ENCODE measurements at places on chromosomes 13 and 19. TPM values are rescaled to one million over a fixed set of nuclear protein-coding genes. Genes with fewer than 3 reads are reported as not detected.

- H3K4me1 ChIP-seq: no peaks in the 10 kb centered on the region
- H3K4me3 ChIP-seq: no peak overlapping the region
- no peak overlapping the region for H3K27ac ChIP-seq
- H3K27me3 ChIP-seq: no peaks in the 10 kb centered on the region
- no peak for DNase-seq
These were observed 40.5 kb downstream of the MIPEP start for GRCh38 chr13:23848646-23849141.

DNA sequence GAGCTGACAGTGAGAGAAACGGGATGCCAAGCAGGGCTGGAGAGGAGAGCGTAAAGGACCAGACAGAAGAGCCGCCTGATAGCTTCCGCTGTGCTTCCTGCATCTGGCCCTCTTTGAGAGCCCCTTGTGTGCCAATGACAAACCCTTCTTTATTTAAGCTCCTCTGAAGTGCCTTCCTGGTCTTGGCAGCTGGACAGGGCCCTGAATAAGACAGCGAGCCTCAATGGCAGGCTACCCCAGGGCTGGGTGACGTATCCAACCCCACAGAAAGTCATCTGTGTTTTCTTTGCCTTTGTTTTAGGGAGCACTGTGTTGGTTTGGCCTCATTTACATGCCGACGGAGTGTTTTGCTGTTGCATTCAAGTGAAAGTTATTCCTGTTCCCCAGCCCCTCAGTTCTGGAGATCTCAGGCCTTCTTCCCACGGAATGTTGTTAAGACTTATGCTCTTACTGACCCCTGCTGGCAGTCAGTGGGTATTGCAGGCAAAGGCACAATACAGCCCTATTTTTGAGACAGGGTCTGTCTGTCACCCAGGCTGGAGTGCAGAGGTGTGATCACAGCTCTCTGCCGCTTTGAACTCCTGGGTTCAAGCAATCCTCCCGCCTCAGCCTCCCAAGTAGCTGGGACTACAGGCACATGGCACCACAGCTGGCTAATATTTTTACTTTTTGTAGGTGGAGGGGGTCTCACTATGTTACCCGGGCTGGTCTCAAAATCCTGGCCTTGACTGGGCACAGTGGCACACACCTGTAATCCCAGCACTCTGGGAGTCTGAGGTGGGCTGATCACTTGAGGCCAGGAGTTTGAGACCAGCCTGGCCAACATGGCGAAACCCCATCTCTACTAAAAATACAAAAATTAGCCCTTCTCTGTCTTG is 16.8 kb downstream of the CCL25 start:
- H3K4me1 ChIP-seq: no peaks in the 10 kb centered on the region
- no peak for DNase-seq
- H3K36me3 ChIP-seq: no peaks in the 10 kb centered on the region
- H3K27ac ChIP-seq: no peak overlapping the region
- no peak overlapping the region for H3K4me3 ChIP-seq

GRCh38 chr13:36552334-36552733 is 120.0 kb downstream of the CCNA1 start:
- no peak overlapping the region for H3K4me3 ChIP-seq
- H3K27me3 ChIP-seq: no peaks in the 10 kb centered on the region
- H3K27ac ChIP-seq: no peak overlapping the region
- DNase-seq: no peak
- no peaks in the 10 kb centered on the region for H3K4me1 ChIP-seq

DNA sequence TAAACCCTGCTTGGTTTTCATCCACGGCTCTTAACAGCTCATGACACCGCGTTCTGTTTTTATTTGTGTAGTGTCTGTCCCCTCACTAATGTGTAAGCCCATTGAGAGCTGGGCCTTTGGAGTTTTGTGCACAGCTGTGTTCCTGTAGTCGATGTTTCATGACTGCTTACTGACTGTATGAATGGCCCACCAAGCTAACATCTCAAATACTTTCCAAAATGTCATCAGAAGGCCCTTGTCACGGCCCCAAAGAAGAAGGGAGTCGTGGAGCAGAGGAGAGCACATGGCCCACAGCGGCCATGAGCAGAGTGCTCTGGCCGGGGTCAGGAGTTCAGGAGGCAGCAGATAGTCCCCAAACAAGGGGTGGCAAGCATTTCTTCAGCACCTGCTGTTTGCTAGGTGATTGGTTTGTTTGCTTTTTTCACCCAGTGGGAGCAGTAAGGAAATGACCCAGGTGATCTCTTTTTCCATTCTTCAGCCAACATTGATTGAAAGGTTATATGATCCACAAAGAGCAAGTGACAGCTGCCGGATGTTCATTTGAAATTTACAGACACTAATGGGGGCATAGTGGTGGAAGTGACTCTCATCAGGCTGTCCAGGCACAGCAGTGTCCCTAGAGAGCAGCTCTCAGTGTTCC is 315.2 kb downstream of the ATP8A2 start:
- H3K36me3 ChIP-seq: no peaks in the 10 kb centered on the region
- DNase-seq: no peak
- no peaks in the 10 kb centered on the region for H3K27me3 ChIP-seq
- no peak overlapping the region for H3K27ac ChIP-seq

DNA sequence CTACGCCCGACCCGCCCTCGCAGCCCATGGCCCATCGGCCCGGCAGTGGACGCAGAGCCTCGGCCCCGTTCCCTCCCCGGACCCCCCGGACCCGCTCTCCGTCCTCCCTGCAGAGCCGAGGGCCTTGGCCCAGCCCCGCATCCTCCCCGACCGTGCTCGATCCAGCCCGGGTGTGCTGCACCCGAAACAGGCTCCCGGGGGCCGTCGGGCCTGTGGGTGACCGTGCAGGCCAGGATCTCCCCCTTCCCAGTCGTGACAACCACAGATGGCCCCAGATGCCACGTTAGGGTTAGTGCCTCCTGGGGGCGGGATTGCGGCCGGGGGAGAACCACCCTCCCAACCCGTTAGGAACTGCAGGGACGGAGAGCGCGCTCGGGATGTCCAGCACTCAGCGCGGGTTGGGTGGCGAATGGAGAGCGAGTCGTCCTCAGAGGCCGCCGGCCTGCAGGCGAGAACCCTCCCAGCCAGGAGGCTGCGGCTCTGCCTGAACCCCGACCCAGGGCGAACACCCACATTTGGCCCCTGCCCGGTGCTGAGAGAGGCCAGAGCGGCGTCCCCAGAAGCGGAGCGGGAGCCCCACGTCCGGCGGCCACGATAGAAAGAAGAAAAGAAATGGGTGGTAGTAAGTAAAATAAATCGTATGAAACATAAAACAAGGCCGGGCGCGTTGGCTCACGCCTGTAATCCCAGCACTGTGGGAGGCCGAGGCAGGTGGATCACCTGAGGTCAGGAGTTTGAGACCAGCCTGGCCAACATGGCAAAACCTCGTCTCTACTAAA is 6.7 kb upstream of the MADCAM1 start:
- peak overlapping the region; percentile 80 for H3K27ac ChIP-seq
- peaks cover 5% of the 10 kb centered on the region for H3K4me1 ChIP-seq
- H3K4me3 ChIP-seq: peak overlapping the region; percentile 60
- peak; percentile 28 for DNase-seq

DNA sequence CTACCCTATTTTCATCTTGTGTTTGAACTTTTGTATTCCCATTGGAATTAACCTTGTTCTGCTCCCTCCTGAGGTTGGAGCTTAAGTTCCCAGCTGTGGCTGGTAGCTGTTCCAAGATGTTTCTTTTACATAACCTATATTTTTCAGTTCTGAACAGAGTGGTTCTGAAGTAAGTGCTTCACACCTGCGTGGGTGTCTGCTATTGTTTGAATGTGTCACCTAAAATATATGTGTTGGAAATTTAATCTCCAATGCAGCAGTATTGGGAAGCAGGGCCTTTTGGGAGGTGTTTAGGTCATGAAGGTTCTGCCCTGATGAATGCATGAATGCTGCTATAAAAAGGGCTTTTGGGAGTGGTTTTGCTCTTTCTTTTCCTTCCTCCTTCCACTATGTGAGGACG is 123.8 kb downstream of the LACC1 start:
- H3K4me1 ChIP-seq: no peaks in the 10 kb centered on the region
- no peaks in the 10 kb centered on the region for H3K27me3 ChIP-seq
- H3K27ac ChIP-seq: no peak overlapping the region
- no peaks in the 10 kb centered on the region for H3K36me3 ChIP-seq

DNA sequence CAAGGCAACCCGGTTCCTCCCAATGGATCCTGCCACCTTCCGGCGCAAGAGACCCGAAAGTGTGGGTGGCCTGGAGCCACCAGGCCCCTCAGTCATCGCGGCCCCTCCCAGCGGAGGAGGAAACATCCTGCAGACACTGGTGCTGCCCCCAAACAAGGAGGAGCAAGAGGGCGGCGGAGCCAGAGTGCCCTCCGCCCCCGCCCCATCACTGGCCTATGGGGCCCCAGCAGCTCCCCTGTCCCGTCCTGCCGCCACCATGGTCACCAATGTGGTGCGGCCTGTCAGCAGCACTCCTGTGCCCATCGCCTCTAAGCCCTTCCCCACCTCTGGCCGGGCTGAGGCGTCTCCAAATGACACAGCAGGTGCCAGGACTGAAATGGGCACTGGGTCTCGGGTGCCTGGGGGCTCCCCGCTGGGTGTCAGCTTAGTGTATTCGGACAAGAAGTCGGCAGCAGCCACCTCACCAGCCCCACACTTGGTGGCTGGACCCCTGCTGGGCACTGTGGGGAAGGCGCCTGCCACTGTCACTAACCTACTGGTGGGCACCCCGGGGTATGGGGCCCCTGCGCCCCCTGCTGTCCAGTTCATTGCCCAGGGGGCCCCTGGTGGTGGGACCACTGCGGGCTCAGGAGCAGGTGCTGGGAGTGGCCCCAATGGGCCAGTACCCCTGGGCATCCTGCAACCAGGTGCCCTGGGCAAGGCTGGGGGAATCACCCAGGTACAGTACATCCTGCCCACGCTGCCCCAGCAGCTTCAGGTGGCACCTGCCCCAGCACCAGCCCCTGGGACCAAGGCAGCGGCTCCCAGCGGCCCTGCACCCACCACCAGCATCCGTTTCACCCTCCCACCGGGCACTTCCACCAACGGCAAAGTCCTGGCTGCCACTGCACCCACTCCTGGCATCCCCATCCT is 11.2 kb upstream of the PRR19 start:
- H3K27ac ChIP-seq: no peak overlapping the region
- no peaks in the 10 kb centered on the region for H3K27me3 ChIP-seq
- H3K36me3 ChIP-seq: no peaks in the 10 kb centered on the region

DNA sequence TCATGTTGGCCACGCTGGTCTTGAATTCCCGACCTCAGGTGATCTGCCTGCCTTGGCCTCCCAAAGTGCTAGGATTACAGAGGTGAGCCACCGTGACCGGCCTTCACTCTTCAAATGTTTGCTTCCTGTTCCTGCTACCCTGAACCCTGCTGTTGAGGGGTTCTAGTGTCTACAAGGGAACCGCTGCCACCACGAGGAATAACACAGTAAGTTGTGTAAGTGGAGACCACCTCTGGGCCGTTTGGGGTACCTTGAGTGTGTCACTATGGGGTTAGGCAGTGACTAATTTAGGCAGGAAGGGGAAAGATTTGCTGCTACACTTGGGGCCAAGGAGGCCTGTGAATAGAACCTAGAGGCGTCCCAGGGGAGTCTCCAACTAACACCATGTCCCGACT is 2.2 kb upstream of the MYADM start:
- no peaks in the 10 kb centered on the region for H3K27me3 ChIP-seq
- no peak overlapping the region for H3K27ac ChIP-seq
- H3K36me3 ChIP-seq: no peaks in the 10 kb centered on the region

- no peaks in the 10 kb centered on the region for H3K27me3 ChIP-seq
- DNase-seq: peak; percentile 83
- no peaks in the 10 kb centered on the region for H3K4me1 ChIP-seq
- H3K4me3 ChIP-seq: no peak overlapping the region
These were observed 3.9 kb downstream of the ANKRD24 start for GRCh38 chr19:4186087-4186993.

DNA sequence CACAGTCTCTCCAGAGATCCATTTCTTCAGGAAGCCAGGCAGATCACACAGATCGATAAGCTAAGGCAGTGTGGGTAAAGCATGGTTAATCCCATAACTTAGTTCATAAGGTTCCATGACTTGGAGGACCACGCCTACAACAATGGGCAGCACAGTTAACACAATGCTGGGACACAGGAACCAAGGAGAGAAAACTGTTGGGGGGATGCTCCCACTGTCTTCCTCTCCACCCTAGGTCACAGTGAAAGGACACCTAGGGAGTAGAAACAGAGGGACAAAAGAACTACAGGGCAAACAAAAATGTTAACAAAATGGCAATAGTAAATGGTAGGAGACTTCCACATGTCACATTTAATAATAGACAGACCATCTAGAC is 20.8 kb upstream of the ZNF181 start:
- H3K4me1 ChIP-seq: no peaks in the 10 kb centered on the region
- no peaks in the 10 kb centered on the region for H3K36me3 ChIP-seq
- no peak overlapping the region for H3K27ac ChIP-seq
- H3K4me3 ChIP-seq: no peak overlapping the region
- DNase-seq: no peak
- no peaks in the 10 kb centered on the region for H3K27me3 ChIP-seq

DNA sequence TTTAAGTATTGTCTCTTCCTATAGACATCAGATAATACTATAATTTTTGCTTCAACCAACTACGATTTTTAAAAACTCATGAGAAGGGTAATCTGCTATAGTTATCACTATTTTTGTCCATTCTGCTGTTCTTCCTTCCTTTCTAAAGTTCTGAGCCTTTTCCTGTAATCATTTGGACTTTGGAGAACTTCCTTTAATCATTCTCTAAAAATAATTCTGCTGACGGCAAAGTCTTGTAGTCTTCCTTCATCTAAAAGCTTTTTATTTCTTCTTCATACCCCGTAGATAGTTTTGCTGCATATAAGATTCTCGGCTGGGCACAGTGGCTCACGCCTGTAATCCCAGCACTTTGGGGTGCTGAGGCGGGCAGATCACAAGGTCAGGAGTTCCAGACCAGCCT is 5.1 kb upstream of the FCGBP start:
- no peaks in the 10 kb centered on the region for H3K36me3 ChIP-seq
- no peak for DNase-seq
- H3K27me3 ChIP-seq: no peaks in the 10 kb centered on the region
- peaks cover 15% of the 10 kb centered on the region for H3K4me1 ChIP-seq

DNA sequence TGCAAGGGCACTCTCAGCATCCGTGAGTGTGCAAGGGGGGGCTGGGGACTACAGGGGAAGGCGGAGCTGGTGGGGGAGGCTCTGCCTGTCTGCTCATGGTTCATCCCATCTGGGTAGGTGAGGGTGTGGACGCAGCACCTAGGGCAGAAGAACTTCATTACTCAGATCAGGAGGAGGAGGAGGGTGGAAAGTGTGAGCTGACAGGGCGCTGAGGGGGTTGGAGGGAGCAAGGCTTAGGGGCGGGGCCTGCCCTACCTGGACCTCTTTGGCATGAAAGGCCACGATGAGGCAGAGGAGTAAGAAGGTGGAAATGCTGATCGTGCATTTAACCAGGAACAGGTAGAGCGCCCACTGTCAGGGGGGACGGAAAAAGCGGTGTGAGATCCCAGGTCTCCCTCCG is 4.5 kb downstream of the KCNN4 start:
- no peak overlapping the region for H3K27ac ChIP-seq
- H3K4me1 ChIP-seq: no peaks in the 10 kb centered on the region
- no peak overlapping the region for H3K4me3 ChIP-seq
- no peak for DNase-seq
- H3K36me3 ChIP-seq: no peaks in the 10 kb centered on the region

The SGCG gene
- 0.50 TPM for total RNA-seq

The RGL3 gene
- 126 TPM for total RNA-seq

Measured in kidney (tissue), 22 donors.